ENCODE measurements at places on chromosomes 3 and 15. TPM values are rescaled to one million over a fixed set of nuclear protein-coding genes. Genes with fewer than 3 reads are reported as not detected.
A peak's percentile ranks its signal among the peaks of the same experiment; 100 is the strongest.

DNA sequence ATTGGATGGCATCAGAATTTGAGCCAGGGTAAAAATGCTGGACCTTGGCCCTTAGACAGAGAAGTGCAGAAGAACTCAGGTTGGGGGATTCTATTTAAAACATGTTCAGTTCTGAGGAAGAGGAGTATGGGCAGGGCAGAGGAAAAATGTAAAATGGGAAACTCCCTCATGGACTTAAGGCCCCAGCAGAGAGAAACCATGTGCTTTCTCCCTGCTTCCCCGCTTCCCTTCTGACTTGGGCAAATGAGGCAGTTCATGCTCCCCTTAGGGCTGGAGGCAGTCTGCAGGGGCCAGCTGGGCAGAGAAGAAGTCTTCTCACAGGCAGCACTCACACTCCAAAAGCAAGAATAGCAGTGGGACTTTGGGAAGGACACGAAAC is 9.9 kb upstream of the NUDT16 start:
- DNase-seq = no peak

DNA sequence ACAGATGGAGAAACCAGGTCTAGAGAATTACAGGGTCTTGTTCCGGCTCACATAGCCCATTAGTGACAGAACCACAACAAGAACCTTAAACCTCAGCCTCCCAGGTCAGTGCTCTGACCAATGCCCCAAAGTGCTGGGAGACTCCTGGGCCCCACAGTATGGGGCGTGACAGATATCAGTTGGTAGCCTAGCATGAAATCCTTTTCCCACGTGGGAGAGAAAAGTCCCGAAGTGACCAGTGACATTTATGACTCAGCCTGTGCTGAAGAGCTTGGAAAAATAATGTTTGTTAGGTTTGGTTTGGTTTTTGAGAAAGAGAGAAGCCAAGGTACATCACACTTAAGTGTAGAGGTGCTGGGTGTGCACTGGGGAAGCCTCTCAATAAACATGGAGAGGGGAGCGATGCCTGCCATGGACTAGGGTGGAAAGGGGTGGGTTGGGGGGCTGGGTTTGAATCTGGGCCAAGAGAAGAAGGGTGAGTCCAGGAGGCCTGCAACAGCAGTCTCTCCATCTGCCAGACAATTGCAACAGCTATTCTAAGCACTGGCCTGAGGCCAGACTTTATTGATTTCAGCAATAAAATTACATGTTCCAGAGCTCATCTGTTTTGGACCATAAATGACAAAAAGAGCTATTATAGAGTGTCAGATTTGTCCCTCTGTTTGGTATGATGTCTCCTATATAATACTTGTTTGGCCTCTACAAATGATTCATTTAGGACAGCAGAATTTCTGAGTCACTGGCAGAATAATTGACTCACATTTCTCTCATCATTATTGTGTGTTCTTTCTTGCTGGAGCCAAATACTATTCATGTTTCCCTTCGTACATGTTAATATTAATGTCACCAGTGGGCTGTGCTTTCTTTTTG is 43.4 kb downstream of the C2CD4A start:
- no peak for DNase-seq

LRRN1 gene
- 0.59 TPM for total RNA-seq

GRCh38 chr15:33618350-33618749 is 307.6 kb downstream of the RYR3 start:
- no peak for DNase-seq

GRCh38 chr3:20836801-20837200 is 650.8 kb upstream of the SGO1 start:
- no peak for DNase-seq

IGSF11 gene
- total RNA-seq = 1.8 TPM

GRCh38 chr15:35317217-35317616 is 228.7 kb downstream of the DPH6 start:
- no peak for DNase-seq

DNA sequence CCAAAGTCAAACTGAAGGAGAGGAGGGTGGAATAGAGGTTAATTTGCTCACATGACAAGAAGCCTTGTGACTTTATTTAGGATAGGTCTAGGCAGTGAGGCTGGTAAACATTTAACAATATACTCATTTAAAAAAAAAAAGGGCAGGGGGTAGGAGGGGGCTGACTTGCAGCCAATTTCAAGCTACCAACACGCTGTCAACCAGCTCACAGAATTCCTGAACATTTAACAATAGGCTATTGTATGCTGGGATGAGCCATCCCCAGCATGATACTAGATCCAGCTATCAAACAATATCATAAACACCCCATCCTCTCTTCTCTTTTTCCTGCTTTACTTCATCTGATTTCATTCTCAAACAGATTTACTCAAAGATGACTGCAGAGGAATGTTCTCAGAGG is 1096.3 kb upstream of the CFAP20DC start:
- DNase-seq = no peak

ZNF385D gene
- total RNA-seq = 12.5 TPM

- no peak for DNase-seq
Observed at GRCh38 chr3:113629584-113630421, 66.6 kb downstream of the USF3 start.

- DNase-seq = peak; percentile 88
Observed at GRCh38 chr3:14235912-14236295, 57.3 kb downstream of the LSM3 start.

GRCh38 chr3:57007521-57008460 is 52.7 kb upstream of the SPATA12 start:
- DNase-seq = no peak

DNA sequence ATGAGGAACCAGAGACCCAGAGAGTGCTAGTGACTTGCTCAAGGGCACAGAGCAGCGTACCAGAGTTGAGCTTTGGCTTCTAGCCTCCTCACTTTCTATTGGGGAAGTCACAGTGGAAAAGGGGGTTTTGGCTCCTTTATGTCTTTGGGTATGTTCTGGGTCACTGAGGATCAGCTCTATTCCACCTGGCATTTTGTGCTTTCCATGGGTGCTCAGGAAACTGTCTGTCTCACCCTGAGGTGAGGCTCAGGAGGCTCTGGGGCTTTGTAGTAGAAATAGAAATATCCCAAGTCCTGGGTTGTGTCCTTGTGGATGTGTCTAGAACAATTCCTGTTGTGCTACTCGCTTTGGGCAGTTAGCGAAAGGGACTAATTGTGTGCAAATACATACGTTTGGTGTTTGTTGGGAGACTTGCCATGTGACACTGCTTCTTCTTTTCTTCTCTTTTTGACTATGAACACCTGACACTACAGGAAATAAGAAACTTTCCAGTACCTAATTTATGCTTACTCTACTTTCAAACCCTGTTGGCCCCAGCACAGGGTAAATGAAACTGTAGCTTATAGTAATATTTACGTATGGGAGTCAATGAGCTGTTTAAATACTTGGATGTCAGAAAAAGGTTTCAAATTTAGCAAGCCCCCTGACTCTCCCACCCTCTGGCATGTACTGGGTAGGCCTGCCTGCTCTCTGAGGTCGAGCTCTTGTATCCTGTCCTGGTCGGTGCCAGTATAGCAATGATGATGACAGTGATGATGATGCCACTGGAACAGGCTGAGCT is 35.6 kb downstream of the SMAD3 start:
- DNase-seq = no peak

- DNase-seq = no peak
Observed at GRCh38 chr3:122628567-122628966, 51.1 kb downstream of the PARP15 start.

DNA sequence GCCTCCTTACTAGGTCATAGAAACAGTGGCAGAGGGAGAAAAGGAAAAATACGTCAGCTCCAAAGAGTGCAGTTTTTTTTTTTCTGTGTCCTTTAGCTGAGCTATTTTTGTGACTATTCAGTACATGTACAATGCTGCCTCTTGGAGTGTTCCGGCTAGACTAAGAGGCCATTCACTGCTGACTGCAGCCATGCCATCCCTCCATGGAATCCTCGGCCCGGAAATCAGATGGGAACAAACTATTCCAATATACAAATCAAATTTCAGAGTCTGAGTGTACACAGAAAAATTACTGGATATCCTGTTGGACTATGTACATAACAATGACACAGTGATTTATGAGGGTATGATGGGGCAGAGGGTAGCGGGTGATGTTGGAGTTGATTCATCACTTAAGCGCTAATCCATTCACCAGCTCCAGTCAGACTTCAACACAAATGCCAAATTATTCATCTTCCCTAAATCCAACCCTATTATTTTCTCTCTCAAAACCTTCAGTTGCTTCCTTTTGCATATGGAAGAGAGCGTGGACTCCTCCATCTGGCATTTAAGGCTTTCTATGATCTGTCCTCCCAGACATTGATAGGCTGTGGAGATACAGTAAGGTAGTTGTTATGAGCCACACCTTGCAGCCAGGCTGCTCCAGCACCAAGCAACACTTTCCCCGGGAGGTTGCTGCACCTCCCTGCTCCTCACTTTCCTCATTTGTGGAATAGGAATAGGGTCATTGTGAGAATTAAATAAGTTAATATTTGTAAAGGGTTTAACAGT is 109.1 kb downstream of the LPP start:
- DNase-seq = no peak

CPEB1 gene
- total RNA-seq = 3.1 TPM

- no peak for DNase-seq
Observed at GRCh38 chr15:101357333-101357732, 62.3 kb upstream of the SNRPA1 start.

PDE8A gene
- 28.2 TPM for total RNA-seq

DNA sequence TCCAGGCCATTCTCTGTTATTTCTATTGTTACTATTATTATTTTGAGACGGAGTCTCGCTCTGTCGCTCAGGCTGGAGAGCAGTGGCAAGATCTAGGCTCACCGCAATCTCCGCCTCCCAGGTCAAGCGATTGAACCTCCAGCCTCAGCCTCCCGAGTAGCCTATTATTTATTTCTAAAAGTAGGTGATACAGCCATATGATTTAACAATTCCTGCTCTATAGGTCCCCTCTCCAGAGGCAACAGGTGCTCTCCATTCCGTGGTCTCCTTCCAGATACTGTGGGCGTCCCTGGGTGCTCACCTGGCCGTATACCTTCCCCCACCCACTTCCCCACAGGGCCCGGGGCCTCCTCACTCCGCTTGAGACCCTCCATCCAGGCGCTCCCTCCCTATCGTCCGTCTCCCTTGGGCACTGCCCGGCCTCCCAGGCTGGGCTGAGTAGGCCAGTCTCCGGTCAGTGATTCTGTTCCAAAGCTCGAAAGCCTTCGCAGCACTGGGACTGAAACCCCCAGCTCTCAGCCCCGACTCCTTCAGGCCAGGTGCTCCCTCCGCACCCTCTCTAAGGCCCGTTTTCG is 708 bp upstream of the PTPN23 start:
- DNase-seq = no peak

DNA sequence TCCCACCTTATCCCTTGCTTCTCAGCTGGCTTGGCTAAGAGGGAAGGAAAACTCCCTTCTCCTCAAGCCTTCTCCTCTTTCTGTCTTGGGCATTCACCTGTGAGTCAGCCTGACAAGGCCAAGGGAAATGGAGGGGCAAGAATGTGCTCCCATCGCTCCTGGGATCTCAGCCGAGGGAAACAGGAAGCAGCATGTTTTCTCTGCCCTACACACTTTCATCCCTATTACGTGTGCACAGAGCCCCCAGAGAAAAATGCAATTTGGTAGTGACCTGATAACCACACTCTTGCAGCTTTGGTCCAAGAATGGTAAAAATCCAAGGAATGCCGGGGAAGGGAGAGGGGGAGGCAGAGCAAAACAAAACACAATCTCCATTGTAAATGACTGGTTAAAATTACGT is 32.9 kb upstream of the MTMR10 start:
- DNase-seq = no peak
